ENCODE measurements at places on chromosomes 12 and 14. TPM values are rescaled to one million over a fixed set of nuclear protein-coding genes. Genes with fewer than 3 reads are reported as not detected.

Gene CLEC7A
- not detected for total RNA-seq

Gene DTX1
- total RNA-seq = under 0.01 TPM

Gene EIF2S3B
- 0.85 TPM for total RNA-seq

Gene CNTN1
- 1.7 TPM for total RNA-seq

Gene IRF9
- 55.5 TPM for total RNA-seq

Gene PRH2
- not detected for total RNA-seq

All from regular cardiac myocyte (primary cell).